ENCODE measurements at places on chromosomes 4 and X.

DNA sequence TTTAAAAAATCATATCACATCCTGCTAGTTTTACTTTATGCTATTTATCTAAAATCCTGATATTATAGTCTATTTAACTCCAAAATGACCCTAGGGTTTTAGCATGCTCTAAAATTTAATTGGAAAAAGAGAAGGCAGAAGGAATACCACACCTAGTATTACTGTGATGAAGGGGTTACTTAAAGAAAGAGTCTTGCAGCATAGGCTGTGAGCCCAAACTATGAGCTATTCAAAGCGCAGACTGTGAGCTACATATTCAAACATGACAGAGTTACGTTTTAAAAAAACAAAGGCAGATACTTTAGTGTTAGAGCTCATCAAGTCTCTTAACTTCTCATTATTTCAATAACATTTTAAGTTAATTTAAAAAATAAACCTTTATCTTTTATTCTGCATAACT is 247.7 kb upstream of the ETNPPL start:
- no peak for DNase-seq

- peak; percentile 96 for DNase-seq
Observed at GRCh38 chr4:111512081-111512783, 633.0 kb upstream of the FAM241A start.

DNA sequence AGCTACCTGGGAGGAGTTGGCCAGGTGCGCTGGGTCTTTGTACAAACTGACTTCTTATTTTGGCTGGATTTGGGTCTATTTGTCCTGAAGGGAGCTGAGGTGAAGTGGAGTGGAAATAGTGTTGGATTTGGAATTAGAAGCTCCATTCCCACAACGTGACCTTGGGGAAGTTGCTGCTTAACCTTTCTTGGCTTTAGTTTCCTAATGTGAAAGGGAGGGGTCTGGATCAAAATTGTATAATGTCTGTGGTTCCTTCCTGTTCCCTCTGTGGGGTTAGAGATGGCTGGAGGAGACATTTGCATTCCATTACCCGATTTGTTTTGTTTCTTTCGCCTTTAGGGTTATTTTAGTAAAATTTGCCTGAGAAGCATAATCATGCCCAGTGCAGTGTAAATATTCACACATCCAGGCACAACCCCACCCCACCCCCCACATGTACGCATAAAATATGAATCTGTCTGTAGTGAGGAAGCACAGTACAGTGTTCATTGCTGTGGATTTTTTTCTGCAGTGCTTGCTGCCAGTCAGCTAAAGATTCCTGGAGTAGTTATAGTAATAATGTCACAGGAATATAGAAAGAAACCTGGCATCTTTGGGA is 21.5 kb downstream of the JADE1 start:
- no peak for DNase-seq

DNA sequence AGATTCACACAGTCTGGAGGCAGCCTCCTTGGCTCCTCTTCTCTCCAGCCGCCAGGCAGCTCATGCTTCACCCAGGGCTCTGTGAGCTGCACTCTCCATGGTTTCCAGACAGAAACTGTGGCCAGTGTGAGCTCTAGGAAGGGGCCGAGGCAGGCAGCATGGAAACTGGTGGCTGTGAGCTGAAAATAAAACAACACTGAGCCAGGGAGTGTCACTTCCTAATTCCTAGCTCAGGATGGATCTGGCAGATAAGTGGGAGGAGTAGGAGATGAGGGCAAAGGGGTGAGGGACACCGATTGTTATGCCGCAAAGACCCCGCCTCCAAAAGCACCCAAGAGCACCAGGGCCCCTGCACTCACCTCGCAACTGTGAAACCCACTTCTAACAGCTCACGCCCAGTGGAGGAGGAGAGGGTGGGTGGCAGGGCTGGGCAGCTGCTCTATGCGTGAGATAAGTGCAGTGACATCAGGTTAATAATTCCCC is 69.8 kb downstream of the FHDC1 start:
- DNase-seq: no peak

- no peak for DNase-seq
Observed at GRCh38 chr4:12791536-12791935, 692.6 kb downstream of the RAB28 start.

DNA sequence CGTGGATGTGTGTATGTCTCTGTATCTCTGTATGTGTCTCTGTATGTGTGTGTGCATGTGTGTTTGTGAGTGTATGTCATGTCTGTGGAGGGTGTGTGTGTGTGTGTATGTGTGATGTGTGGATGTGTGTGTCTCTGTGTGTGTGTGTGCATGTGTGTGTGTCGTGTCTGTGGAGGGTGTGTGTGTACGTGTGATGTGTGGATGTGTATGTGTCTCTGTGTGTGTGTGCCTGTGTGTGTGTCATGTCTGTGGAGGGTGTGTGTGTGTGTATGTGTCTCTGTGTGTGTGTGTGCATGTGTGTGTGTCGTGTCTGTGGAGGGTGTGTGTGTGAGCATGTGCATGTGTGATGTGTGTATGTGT is 51.6 kb upstream of the ADRA2C start:
- DNase-seq: no peak

DNA sequence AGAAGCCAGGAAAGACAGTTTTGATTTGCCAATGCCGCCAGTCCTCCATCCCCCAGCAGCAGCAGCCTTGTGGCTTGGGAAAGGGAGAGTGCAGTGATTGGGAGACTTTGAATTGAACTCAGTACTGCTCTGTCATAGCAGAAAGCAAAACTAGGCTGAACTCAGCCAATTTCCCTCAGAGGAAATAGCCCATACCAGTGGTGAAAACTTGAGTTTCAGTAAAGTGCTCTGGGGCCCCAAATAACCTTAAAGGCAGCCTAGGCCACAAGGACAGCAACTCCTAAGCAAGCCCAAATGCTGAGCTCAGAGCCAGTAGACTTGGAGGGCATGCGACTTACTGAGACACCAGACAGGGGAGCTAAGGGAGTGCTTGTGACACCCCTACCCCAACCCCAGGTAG is 2.0 kb upstream of the PROM1 start:
- DNase-seq: no peak

DNA sequence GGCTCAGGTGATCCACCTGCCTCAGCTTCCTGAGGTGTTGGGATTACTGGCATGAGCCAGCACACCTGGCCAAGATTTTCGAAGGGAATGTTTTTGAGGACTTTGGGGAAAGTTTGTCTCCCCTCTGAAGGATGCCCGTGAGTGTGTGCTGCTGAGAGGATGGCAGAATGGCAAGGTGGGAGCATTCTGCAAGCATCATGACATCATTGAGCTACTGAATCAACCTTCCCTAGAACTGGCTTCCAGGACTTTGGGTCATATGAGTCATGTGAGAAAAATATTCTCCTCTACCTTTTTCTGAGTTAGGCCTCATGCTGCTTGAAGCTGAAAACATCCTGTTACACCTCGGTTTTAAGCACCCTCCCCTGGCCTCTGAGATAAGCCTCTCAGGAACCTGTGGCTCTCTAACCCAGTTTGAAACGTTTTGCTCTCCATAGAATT is 31.0 kb downstream of the TMEM131L start:
- DNase-seq: peak; percentile 47

DNA sequence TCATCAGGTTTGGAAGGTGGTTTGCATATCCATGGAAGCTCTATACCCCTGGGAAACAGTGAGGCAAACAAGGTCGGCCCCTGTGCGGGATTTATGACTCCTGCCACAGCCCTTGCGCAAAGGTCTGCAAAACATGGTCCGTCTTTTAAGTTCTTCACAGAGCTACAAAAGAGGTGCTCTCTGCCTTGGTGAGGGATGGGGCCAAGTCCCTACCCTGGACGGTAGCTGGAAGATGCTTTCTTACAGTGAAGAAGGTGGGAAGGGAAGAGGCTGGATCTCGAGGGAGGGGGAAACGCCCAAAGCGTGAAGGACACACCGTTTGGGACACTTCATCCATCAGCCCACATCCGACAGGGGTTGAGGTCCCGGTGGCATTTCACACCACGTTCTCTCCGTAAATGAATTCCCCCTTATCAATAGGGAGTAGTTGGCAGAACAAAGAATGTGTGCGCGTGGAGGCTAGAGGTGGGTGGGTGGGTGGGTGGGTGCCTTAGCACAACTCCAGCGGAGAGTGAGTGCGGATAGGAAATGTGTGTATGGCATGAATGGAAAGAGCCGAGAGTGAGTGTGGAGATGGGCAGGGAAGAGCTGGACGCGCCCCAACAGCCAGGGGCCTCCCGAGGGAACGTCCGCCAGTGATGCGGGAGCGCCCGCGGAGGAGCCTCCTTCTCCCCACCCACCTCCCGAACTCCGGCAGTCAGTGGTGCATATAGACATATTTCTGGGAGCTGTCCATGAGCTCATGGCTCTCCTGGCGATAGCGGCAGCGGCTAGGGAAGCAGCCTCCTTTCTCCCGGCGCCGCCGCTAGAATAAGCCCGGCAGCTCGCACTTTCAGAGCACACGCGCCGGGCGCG is 68.3 kb downstream of the LARP7 start:
- peak; percentile 53 for DNase-seq

- peak; percentile 63 for DNase-seq
Observed at GRCh38 chr4:126899331-126899801, 733.4 kb upstream of the INTU start.

DNA sequence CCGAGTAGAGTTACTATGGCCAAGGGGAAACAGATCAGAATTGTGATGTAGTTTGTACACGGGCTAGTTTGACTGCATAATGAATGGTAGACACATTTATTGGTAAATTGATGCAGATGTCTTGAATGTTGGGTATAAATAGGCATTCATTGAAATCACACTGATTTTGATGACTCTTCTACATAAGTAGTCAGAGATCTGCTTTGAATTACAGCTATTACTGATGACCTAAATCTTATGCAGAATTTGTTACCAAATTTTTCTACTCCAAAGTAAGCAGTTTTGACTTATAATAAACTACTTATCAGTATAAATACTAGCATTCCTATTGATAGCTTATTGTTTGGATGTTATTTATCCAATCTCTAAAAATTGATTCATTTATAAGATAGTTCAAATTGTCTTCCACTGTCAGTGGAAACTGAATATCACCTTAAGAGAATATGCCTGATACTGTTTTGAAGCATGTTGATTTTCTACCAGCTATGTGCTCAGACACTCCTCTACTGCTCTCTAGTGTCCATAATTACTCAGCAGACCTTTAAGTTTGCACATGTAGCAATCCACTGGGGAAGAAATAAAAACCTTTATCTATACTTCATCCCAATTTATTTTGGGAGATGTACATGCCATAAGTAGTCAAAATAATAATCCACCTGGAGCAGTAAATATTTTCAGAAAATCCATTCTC is 120.3 kb downstream of the RASL11B start:
- peak; percentile 75 for DNase-seq

DNA sequence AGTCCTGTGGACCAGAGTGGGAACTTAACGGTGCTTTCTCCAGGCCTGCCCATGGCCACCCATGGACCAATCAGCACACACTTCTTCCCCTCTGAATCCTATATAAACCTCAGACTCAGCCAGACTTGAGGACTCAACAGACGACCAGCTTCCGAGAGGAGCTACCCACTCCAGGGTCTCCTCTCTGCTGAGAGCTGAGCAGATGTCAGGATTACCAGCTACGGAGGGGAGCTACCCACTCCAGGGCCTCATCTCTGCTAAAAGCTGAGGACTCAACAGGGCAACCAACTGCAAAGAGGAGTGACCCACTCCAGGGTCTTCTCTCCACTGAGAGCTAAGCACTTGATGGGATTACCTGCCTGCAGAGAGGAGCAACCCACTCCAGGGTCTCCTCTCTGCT is 80.0 kb upstream of the DDX60 start:
- DNase-seq: no peak

- DNase-seq: peak; percentile 28
Observed at GRCh38 chrX:115018040-115018647, 728 bp upstream of the IL13RA2 start.

GRCh38 chr4:18480928-18481327 is 459.4 kb upstream of the LCORL start:
- DNase-seq: no peak

DNA sequence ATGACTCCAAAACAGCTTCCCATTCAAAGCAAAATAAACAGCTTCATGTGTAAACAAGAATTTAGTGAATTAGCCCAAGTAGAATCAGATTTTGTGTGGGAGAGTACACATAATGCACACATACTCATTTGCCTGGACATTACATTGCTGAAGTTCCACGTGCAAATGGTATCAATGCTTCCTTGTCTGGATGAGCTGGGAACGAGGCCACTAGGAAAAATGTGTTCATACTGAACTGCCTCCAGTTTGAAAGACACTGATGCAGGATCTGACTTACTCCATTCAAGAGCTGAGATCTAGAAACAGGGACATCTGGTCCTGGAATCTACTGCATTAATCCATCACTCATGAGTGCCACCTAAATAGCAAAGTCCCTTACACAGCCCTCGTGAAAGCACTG is 228.0 kb downstream of the APBB2 start:
- DNase-seq: peak; percentile 32

GRCh38 chr4:52687696-52688095 is 28.6 kb upstream of the USP46 start:
- no peak for DNase-seq

GRCh38 chr4:145984563-145984962 is 45.9 kb upstream of the ZNF827 start:
- DNase-seq: no peak

- peak; percentile 5 for DNase-seq
Observed at GRCh38 chr4:38846015-38846414, 10.6 kb downstream of the TLR6 start.

DNA sequence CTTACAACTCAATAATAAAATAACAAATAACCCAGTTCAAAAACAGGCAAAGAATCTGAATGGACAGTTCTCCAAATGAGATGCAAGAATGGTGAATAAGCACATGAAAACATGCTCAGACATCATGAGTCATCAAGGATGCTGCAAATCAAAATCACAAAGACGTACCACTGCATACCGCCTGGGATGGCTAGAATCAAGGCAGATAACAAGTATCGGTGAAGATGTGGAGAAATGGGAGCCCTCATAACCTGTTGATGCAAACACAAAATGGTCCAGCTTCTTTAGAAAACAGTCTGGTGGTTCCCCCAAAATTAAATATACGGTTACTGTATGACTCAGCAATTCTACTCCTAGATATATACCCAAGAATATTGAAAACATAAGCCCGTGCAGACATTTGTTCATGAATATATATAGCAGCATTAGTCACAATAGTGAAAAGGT is 32.5 kb downstream of the AKAP4 start:
- DNase-seq: peak; percentile 31

DNA sequence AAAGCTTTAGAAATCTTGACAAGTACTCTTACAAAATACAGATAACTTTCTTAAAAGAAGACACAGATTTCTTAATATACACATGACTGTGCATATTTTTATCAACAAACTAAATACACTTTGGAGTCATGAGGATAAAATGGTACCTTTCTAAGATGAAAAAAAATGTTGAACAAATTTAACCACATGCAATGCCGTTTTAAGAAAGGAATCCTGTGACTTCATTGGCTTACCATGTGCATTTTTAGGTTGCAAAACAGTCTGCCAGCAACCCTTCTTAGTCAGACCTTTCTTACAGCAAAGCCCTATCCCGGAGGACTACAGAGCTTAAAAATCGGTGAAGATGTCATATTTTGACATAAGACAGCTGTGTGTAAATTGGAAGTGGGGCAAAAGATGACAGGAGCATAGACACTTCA is 51.7 kb downstream of the GASK1B start:
- DNase-seq: peak; percentile 99

DNA sequence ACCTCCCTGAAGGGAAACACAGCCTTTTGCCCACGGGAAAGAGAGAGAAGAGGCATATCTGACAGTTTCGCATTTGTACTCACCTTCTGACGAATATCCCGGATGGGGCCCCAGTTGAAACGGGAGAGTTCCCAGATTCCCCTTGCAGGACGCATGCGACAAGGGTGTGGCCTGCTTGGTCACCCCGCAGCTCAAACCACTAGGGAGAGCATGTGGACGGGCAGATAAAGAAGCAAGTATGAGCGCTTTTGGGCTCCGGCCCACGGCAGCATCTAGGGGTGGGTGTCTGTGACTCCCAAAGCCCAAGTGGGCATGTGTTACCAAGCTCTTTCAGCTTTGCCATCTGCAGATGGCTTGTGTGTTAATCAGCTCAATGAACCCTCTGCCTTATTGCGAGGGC is 70.1 kb upstream of the MED14 start:
- DNase-seq: no peak

All from cardiac fibroblast (primary cell).